ENCODE measurements at places on chromosomes 11 and 22. TPM values are rescaled to one million over a fixed set of nuclear protein-coding genes. Genes with fewer than 3 reads are reported as not detected.
A peak's percentile ranks its signal among the peaks of the same experiment; 100 is the strongest.

The OR2AT4 gene
- not detected for total RNA-seq

The FAM227A gene
- total RNA-seq, result 0.38 TPM

- no peak for DNase-seq
Measured at GRCh38 chr22:19887256-19887985, 32.7 kb upstream of the GNB1L start.

DNA sequence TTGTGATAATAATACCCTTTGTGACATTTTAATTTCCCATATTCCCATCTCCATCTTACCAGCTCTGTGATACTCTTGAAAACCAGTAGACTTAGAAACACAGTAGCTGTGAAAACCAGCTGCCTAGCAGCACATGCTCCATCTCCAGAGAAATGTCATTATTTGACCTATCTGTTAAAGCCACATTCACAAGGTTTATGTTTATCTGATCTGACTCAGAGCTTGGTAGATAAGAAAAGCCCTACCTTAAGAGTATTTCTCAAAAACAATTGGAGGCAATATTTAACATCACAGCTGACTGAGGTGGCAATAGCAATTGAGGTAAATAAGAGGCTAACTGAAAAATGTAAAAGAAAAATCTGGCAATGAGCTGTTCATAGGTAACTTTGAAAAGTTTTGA is 8.1 kb upstream of the ANO3 start:
- DNase-seq, result no peak

DNA sequence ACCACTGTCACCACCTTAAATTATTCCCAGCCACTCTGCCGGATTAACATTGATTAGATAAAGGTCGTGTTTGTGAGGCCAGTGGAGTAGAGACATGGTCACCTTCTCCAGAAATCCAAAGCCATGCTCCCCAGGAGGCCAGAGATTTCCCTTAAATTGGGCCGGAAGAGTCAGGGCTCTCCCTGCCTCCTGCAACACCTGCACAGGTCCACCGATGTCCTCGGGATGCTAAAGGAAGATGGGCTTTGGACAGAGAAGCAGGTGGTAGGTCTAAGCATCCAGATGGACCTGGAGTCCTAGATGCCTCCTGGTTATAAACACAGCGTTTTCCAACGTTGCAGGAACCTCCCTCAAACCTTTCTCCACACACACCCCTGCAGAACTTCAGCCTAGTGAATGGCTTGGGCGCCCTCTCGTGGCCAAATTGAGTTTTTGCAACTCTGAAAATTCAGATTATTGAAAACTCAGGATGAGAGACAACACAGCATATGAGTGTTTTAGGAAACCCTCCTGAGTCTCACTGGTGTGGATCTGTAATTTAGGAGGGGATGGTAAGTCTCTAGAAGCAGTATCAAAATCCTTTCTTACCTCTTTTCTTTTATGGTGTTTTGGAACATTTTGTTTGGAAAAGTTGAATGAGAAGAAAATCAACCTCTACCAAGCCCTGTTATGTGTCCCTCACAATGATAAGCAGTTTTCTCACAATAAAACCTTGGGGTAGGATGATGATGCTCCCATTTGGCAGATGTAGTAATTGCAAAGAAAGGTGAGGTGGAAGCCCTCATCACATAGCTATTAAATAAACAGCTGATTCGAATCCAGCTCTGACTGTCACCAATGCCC is 109.6 kb downstream of the RRAS2 start:
- DNase-seq, result peak; percentile 65

GRCh38 chr11:122743949-122744348 is 88.4 kb downstream of the UBASH3B start:
- DNase-seq, result peak; percentile 95

DNA sequence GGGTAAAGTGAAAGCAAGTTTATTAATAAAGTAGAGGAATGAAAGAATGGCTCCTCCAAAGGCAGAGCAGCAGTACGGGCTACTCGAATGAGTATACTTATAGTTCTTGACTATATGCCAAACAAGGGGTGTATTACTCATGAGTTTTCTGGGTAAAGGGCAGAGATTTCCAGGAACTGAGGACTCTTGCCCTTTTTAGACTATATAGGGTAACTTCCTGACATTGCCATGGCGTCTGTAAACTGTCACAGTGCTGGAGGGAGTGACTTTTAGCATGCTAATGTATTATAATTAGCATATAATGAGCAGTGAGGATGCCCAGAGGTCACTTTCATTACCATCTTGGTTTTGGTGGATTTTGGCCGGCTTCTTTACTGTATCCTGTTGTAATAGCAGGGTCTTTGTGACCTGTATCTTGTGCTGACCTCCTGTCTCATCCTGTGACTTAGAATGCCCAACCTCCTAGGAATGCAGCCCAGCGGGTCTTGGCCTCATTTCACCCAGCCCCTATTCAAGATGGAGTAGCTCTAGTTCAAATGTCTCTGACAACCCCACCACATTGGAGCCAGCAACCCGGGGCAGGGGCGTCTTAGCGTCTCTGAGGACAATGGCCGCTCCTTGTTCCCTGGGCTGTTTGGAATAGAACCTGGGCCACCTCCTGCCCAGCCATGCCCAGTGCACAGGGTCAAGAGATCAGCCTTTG is 34.9 kb upstream of the CD82 start:
- no peak for DNase-seq

DNA sequence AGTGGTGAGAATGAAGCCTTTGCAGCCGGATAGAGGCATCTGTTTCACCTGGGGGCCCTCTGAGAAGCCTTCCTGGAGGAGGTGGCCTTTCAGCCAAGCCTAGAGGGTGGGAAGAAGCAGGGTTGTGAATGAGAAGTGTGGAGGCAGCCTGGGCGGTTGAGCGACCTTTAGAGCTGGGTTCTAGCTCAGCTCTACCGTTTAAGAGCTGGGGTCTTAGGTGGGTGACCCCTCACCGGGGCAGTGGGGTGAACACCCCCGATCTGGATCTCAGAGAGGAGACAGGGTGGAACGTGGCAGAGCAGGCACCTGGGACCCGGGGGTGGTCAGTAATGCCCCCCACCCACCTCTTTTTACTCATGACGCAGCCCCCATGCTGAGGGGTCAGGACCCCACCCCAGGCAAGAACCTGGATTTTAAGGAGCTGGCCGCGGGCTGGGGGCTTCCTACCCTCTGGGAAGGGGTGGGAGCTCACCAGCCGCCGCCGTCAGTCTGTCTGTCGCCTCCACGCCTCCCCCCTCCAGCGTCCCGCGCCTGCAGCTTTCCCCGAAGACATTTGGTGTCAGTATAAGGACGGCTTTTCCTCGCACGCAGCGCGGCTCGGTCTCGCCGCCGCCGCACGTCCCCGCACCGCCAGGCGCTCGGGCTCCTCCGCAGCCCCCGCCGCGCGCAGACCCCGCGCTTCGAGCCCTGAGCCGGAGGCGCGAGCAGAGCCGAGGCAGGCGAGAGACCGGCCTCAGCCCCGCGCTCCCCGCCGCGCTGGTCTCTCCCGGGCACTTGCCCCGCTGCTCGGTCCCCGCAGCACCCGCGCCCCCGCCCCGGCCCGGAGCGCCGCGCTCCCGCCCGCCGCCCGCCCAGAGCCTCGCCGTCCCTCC is 13.3 kb upstream of the CACNA1I start:
- DNase-seq, result no peak

DNA sequence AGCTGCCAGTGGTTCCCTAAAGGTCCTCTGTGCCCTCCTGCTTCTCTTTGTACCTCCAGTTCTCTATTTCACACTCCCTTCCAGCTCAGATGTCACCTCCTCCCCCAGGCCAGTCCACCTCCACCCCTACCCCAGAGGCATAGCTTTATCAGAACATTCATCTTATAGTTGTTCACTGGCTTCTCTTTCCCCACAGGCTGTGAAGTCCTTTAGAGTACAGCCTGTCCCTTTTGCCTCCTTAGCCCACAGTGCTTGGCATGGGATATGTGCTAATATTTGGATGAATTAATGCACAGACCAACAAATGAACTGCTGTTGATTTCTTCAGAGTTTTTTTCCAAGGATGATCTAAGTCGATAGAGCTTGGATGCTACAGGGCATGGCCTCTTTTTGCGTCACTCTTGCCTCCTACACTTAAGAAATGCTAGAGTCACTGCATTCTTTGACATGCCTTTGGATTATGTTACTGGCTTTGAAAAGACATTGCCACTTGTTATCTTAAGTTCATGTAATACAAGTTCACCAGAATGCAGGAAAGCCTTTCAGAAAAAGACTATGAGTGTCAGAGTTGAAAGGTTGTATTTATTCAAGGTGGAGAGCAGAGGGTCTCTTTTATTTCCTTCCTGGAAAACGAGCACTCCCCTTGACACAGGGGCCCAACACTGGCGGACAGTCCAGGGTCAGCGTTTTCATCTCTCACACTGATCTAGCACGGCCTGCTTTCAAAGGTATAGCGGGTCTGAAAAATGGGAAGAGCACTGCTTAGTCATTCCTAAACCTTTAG is 75.7 kb downstream of the PISD start:
- DNase-seq, result no peak

DNA sequence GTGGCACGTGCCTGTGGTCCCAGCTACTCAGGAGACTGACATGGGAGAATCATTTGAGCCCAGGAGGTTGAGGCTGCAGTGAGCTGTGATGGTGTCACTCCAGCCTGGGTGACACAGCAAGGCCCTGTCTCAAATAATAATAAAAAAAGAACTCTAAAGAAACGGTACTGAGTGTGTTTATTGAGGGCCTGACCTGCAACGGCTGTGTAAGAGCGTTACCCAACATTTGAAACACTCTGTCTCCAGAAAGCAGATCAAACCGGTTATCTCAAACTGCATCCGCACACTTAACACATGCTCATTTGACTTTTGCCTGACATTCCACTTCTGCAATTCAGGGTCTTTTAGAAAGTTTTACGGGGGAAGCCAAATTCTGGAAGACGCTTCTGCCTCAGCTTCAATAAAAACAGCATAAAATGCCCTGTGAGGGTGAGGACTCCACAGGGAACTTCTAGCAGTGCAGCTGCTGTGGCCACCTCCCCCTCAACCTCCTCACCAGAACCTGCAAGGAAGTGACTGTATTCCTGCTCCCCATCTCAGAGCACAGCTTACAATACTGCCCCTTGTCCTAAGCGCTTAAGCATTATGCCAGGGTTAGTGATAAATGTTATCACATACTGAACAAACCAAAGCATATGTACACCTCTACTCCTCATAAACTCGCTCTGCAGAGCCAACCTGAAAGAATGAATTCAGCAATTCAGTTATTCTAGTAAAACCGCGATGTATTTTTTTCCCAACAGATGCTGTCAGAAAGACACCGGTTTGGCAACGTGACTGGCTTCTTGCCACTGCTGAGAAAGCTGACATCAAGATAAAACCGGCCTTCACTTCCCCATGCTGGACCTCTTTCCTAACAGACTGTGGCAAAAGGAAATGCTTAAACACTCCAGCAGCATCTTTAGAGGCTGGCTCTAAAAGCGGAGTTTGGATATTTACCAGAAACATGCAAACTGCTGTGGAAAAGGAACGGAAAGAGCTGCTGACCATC is 52.2 kb downstream of the PRDM10 start:
- peak; percentile 53 for DNase-seq

DNA sequence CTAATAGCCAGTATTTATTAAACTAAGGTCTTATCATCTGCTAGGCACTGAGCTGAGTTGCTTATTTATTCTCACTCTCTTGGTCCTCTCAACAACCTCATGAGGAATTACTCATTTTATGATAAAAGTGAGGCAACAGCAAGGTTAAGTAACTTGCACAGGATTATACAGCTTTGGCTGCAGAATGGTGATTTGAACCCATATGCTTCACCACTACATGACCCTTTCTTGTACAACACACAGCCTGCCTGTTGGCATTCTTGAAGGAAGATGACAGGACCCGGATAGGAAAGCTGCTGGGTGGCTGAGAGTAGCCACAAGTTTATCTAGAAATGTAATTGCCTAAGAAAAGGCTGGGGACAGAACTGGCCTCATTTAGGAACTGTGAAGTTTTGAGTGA is 5.3 kb upstream of the PARVA start:
- DNase-seq, result no peak

DNA sequence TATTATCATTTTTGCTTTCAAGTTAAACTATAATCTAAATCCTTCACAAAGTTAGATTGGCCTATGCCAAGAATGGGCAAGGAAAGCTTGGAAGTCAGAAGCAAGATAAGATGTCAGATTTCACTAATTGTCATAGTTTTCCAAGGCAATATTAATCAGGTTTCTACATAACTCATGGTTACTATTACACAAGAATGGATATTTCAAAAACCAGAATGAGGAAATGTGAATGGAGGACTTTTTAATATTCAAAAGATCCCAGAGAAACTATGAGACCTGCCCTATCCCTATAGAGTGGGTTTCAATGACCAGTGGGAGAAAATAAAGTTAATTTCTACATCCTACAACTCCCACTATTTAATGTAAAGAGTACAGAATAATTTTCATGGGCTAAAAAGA is 203.2 kb downstream of the CASP12 start:
- no peak for DNase-seq

DNA sequence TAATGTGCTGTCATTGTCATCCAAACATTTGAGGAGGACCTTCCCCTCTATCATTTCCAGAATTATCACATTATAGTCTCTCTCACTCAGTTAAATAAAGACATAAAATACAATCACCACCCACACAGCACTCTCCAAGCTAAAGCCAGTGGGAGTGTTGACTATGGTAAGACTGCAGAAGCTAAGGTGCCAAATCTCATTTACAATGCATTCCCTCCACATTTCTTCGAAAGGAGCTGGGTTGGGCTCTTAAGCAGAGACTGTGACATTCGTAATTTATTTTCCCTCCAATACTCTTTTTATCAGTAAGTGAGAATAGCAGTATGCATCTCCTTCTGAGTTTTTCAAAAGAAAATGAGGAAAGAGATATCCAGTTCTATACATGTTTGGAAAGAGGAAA is 74.2 kb downstream of the NOX4 start:
- DNase-seq, result no peak

DNA sequence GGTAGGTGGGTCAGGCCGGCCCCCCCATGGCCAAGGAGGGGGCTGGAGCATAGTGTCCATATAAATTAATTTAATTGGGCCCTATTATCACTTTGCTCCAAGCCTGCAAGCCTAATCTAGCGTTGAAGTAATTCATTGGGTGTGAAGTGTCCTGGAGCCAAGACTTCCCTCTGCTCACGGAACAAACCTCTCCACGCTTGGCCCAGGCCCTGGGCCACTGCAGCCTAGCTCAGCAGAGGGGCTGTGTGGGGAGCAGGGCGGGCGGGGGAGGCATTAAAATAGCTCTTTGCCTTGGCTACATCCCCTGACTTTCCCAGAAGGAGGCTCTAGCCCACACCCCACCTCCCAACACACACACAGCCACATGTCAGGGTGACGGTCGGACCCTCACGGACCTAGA is 73.5 kb downstream of the THAP12 start:
- no peak for DNase-seq

GRCh38 chr22:40237241-40237640 is 59.5 kb downstream of the TNRC6B start:
- DNase-seq, result no peak

GRCh38 chr11:33344611-33345010 is 87.4 kb downstream of the HIPK3 start:
- DNase-seq, result no peak

DNA sequence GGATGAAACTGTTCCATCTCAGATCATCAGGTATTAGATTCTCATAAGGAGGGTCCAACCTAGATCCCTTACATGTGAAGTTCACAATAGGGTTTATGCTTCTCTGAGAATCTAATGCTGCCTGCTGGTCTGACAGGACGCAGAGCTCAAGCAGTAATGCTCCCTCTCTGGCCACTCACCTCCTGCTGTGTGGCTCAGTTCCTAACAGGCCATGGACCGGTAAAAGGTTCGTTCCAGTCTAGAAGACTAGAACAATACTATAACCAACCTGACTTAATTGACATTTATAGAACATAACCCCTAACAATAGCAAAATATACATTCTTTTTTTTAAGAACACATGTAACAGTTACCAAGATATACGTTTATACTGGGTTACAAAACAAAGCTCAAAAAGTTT is 45.8 kb downstream of the ATG16L2 start:
- no peak for DNase-seq

- DNase-seq, result no peak
Measured at GRCh38 chr22:36301851-36302250, 48.9 kb downstream of the APOL1 start.
